ENCODE measurements at places on chromosomes 11 and 22.

DNA sequence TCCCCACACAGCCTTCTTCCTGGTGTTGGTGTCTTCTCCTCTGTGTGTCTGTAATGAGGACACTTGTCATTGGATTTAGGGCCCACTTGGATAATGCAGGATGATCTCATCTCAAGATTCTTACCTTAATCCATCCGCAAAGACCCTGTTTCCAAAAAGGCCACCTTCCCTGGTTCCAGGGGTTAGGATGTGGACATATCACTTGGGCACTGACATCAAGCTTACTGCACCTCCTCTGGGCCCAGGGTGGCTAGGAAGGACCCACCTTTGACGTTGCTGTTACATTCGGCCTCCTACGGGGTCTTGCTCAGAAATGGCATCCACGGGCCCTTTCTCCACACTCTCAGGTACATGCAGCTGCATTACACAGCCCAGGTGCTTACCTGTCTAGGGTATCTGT is 535.9 kb downstream of the BRD1 start:
- no peak for DNase-seq

GRCh38 chr11:69661413-69661715 is 13.8 kb downstream of the LTO1 start:
- no peak for DNase-seq

- DNase-seq = no peak
Measured at GRCh38 chr11:69035946-69036340, 12.8 kb upstream of the TPCN2 start.

GRCh38 chr11:116328851-116329250 is 443.9 kb downstream of the BUD13 start:
- DNase-seq = no peak

DNA sequence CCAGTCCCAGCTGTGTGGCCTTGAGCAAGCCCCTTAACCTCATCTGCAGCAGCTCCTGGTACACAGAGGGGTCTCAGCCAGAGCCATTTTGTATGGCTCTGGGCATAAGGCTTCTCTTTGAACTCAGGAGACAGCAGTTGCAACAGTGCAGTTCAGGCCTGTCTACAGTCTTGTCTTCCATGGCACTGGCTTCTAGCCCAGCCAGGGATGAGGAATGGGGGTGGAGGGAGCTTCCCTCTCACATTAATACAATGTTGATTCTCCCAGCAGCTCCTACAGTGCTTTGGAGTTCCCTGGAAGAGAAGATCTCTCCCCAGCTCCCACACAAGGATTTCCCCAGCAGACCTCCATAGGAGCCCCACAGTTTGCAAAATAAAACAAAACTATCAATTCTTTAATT is 350.2 kb downstream of the BUD13 start:
- no peak for DNase-seq

- DNase-seq = no peak
Measured at GRCh38 chr11:65435411-65435931, 12.9 kb downstream of the NEAT1 start.

DNA sequence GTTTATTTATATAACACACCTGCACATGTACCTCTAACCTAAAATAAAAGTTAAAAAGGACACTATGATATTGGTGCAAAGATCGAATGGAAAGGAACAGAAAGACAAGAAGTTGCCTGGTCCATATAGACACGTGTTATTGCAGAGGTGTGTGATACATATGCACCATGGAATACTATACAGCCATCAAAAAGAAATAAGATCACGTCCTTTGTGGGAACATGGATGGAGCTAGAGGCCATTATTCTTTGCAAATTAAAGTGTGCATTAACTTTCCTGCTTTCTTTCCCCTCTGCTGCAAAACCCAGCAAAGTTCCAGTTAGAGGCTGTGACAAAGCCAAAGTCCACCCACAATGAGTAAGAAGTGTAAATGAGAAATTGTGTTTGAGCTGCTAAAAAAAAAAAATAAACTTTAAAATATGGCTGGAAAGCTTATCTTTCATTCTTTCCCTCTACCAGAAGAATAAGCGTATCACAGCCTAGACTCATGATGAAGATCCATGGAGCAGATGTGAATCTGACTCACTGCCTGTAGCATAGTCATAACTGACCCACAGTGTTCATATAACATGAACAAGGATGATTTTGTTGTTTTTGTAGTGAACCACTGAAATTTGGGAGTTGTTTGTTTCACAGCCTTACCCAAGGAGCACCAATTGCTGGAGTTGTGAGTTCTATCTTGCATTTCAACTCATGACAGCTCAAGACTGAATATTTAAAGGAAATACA is 9.6 kb downstream of the OR52K1 start:
- DNase-seq = peak; percentile 30

GRCh38 chr11:72223615-72224563 is 678 bp upstream of the INPPL1 start:
- peak; percentile 46 for DNase-seq

DNA sequence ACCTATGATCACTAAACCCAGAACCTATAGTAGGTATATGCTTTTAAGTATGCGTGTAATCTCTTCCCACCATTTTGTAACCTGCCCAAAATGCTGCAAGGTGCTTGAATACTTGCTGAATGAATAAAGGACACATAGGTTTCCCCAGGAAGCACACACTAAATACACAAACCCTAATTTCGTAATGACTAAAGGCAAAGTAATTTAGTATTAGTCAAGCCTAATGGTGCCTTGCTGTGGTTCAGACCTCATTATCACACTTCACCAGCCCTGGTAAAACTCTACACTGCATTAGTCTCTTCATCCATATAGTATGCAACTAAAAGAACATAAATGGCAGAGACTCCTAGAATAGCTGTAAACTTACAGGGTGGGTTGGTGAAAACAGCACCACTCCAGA is 289.0 kb upstream of the PITPNB start:
- DNase-seq = no peak

GRCh38 chr22:21082248-21082647 is 36.5 kb downstream of the LRRC74B start:
- no peak for DNase-seq

DNA sequence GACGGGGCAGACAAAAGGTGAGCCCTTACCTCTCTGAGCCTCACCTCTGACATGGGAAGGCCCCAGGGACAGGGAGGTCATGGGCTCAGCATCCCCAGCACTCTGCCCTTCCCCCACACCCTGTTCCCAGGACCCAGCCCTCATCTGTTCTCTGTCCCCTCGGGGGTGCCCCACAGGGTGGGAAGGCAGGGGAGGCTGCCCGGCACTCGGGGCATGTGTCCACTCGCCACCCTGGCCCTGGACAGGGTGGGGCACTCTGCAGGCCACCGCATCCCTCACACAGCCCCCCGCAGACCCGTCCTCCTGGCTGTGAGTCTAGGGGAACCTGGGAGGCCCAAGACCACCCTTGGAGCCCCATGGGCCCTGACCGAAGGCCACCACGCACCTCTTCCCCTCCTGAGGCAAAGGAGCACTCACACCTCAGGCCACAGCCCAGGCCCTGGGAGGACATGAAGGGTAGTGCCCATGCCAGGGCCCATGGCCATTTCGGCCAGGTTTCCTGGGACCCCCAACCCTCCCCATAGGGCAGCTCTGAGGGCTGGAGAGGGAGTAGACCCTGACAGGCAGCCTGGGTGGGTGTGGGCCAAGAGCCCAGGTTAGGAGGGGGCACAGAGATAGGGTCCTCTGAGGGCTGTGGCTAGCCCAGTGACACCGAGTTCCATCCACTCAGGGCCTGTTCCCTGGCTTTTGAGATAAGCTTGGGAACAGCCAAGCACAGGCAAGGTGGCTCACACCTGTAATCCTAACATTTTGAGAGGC is 193.1 kb downstream of the IGLL1 start:
- no peak for DNase-seq

- no peak for DNase-seq
Measured at GRCh38 chr22:41983513-41984405, 14.5 kb downstream of the SEPTIN3 start.

GRCh38 chr11:82682003-82682751 is 51.5 kb downstream of the FAM181B start:
- DNase-seq = peak; percentile 69

DNA sequence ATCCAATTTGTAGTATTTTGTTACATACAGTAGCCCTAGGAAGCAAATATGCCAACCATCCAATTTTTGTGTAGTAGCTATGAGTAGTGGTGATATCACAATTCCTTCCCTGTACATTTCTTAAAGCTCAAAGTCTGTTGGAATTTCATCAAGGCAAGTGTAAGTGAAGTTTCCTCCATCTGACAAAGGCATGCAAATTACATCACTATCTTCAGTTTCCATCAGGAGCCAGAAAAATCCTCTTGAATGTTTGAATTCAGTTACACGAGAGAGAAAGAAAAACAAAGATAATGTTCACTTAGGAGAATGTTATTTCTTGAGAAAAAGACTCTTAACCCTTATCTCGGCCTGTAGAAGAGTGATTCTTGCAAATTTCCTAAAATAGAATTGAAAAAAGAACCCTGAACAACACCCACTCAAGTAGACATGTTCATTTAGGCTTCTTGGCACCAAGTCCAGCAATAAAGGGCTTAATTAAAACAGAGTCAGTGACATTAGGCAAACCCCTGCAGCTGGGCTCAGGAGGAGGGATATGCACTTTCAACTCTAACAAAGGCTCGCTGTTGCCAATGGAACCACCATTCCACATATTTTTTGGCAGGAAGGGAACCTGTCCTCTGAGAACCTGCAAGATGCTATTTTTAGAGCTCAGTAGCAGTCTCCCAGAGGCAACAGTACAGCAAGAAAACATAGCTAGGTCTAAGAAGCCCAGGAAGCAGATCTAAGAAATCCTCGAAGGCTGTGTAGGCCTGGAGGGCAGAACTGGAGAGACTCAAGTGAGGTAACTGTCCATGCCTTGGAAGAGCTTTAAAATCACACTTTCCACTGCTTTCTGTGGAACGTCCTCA is 144.6 kb downstream of the CCDC81 start:
- DNase-seq = no peak

GRCh38 chr11:67983951-67984350 is 19.9 kb downstream of the UNC93B1 start:
- no peak for DNase-seq

DNA sequence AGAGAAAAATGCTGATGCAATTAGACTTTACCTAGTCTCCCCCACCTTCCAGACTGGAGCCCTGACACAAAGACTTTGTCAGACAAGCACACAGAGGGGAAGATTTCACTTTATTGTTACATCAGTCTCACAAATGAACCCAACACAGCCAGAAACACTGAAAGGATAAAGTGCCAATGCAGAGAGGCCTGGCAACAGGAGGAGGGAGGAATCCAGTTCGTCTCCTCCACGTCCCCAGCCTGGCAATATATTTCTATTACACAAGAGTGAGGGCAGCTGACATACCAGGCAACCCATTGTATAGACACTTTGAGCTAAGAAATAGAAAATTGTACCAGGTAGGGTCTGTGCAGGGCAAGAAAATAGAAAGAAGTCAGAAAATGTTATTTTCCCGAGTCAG is 16.2 kb upstream of the TMEM9B start:
- no peak for DNase-seq

DNA sequence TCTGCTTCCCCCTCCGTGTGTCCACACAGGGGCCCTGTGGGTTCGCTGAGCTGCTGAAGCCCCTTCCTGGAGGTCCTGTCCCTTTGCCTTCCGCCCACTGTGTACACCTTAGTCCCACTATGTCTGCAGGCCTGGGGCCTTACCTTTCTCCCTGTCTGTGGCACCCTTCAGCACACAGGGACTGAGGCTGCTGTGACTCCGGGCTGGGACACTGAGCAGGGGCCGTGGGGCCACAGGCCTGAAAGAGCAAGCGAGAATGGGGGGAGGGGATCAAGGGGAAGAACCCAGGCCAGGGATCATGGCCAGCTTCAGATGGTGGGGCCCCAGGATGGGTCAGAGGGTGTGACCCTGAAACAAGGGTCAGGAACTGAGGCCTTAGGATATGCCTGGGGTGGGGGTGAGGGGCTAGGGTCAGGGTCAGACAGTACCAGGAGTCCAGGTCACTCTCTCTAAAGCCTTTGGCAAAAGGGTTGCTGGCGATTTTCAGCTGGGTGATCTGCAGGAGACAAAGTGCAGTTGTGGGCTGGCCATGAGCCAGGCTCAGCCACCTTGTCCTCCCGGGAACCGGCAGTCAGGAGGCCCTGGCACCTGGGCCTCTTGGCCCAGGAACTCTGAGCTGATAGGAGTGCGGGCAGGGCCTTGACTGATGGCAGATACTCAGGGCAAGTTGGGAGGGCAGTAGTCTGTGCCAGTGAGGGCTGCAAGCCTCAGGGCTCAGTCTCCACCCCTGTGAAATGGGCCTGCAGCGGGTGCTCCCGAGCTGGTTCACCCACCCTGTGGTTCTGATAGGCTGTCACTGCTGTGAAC is 2.6 kb upstream of the NUDT8 start:
- no peak for DNase-seq

DNA sequence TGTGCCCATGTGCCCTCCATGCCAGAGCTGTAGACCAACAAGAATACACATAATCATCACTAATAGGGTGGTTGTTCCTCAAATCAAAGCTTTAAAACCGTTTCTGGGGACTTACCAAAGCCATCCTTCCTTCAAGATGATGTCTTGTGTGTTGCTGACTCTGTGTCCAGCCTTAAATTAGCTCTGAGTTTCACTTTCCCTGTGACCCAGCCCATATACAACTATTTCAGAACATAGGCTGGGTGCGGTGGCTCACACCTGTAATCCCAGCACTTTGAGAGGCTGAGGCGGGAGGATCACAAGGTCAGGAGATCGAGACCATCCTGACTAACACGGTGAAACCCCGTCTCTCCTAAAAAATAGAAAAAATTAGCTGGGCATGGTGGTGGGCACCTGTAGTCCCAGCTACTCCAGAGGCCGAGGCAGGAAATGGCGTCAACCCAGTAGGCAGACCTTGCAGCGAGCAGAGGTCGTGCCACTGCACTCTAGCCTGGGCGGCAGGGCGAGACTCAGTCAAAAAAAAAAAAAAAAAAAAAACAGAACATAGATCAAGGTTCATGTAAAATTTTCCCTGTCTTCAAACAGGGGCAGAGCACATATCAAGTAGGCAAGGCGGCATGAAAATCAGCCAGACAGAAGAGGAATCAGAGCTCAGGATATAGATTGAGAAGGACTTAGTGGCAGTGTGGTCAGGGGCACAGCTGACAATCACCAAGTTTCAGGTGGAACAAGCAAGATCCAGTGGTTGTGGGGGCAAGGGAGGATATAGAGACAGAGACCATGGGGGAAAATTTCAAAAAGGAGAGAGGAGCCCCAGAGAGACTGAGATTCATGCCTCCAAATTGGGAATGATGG is at the start of gene PLAAT2:
Gene PLAAT2 (minus strand): TSS at position 179 of the 855 bp plus-strand sequence. CDS start 55 bp downstream, at position 124.
- DNase-seq = no peak

GRCh38 chr11:76856571-76856970 is 4.1 kb upstream of the ACER3 start:
- DNase-seq = no peak

DNA sequence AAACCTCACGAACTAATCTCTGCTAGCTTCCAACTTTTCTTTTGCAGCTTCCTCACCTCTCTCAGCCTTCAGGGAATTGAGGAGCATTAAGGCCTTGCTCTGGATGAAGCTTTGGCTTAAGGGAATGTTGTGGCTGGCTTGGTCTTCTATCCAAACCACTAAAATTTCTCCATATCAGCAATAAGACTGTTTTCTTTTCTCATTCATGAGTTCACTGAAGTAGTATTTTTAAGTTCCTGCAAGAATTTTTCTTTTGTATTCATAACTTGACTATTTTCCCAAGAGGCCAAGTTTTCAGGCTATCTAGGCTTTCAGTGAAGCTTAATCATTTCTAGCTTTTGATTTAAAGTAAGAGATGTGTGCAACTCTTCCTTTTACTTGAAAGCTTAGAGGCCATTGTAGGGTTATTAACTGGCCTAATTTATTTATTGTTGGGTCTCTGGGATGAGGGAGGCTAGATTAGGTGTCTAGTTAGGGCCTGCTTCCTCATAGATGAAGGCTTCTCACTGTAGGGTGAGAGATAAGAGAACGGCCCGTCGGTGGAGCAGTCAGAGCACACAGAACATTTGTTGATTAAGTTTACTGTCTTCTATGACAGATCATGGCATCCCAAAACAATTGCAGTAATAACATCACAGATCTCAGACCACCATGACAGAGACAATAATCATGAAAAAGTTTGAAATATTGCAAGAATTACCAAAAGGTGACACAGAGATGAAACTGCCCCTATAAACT is 33.2 kb downstream of the CSF2RB start:
- no peak for DNase-seq
